GOT3 (cell line): ENCODE measurements at places on chromosomes 2 and 18.

DNA sequence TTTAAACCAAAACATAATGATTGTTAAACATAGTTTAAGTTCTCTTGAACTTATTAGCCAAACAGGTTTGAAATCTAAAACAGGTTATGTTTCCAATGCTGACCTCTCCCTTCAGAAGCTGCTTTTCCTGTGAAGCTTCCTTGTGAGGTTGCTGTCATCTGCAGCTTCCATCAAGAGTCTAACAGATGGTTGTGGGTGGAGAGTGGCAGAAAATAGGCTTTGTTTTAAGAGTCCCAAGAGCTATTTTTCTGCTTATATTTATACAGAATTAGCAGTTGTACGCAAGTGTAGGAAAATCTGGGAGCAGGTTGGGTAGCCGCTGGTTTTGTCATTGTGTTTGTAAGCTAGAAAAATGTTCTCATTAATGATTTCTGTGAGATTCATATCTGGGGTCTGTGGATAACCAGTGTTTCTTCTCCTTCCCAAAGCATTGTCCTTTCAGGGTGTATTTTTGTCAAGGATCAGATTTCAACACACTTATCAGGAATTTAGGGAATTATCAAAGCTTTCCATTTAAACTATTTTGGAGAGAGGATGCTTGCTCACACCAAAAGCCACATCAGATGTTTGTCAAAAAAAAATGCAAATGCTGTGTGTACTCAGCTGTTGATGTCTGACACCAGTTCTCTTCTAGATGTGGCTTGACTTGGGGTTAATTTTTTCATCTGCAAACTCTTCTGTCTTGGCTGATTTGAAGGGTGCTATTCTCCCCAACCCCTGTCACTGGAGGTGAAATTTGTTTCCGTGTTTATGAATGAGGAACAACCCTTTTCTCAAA, 78.1 kb upstream of the KIF5C start:
- no peak for DNase-seq

GRCh38 chr2:128092656-128093055, 1.7 kb downstream of the UGGT1 start:
- DNase-seq: no peak

DNA sequence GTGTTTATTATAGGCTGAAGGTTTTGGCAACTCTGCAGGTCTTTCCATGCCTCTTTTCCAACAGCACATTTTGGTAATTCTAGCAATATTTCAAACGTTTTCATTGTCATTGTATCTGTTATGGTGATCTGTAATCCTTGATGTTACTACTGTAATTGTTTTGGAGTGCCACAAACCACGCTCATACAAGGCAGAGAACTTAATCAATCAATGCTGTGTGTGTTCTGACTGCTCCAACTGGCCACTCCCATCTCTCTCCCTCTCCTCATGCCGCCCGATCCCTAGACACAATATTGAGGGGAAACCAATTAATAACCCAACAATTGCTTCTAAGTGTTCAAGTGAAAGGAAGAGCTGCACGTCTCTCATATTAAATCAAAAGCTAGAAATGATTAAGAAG, 32.9 kb downstream of the HDLBP start:
- no peak for DNase-seq

GRCh38 chr2:233094614-233095013, 34.5 kb downstream of the INPP5D start:
- no peak for DNase-seq

- DNase-seq: no peak
Measured at GRCh38 chr2:130286983-130287655, 55.6 kb upstream of the IMP4 start.

GRCh38 chr2:105411720-105412407, 13.0 kb upstream of the FHL2 start:
- DNase-seq: no peak

DNA sequence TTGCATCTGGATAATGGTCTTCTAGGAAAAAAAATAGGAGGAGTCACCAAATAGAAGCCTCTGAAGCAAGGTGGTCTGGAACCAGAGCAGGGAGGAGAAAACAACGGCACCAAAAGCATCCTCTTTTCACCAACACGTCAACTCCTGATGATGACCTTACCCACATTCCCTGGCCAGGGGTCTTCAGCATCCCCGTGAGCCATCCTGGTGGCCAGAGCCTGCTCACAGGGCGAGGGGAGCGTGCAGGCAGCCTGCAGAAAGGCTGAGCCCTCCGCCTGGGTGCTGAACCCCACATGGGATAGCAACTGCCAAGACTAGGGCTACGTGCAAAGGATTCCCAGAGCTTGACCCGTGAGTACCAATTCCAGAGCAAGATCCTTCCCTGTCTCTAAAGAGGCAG, 191.0 kb downstream of the NDUFA10 start:
- DNase-seq: no peak

- DNase-seq: no peak
Measured at GRCh38 chr2:86468162-86469033, 27.2 kb downstream of the KDM3A start.

DNA sequence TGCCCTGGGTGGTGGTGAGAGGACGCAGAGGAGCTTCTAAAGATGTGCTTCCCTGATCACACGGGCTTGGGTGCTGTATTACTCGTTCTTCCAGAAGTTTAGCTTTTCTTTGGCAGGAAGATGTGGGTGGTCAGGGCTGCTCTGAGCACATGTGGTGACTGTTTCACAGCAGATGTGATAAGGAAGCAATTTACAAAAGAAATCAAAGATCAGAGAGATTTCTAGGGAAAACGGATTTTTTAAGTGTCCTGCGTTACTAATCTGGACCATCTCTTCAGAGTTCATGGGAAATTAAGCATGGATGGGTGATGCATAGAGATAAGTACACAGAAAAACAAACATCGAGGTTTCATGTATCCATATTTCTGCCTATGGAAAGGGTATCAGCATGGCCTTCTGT, 99.4 kb downstream of the WDSUB1 start:
- no peak for DNase-seq

DNA sequence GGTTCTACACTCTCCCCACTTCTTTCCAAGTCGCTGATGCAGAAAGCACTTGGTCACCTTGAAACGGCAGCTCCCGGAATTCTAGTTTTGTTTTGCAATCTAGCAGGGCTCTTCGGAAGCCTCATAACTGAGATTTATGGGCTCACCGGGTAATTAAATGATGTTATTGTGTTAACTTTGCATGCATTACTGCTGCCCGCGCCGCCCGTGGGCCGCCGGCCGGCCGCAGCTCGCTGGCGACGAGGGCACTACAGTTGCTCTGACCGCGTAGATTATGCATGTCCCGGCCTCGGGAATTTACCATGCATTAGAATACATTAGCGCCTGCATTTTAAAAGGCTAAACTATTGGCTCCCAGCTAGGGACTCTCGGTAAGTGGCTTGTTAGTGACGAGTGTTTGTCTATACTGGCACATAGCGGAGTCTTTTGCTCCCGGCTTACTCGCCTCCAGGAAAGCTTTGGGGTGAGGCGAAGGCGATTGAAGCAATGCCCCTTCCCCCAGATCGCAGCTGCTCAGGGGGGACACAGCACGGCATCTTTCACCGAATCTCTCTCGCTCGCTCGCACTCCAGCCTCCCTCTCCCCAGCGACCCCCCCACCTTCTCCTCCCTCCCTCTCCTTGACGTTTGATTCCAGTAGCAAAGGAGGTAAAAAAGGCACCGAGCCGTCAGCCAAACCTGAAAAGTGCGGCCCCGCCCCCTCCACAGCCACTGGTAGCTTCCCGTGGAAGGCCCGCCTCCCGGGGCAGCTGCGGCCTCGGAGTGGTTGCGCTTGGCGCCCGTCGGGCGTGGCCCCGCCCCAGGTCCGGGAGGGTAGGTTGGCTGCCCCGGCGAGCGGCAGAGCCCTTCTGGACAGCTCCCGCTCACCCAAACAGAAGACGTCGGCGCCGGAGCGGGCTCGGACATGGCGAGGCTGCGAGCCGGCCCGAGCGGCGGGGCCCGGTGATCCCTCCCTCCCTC, at the start of gene ONECUT2:
Gene ONECUT2 (plus strand): TSS at position 839 of the 959 bp plus-strand sequence. CDS start 343 bp downstream, outside the sequence.
- DNase-seq: peak; percentile 9

- no peak for DNase-seq
Measured at GRCh38 chr2:145547620-145548019, 1027.7 kb upstream of the ZEB2 start.

GRCh38 chr2:59910166-59910565, 643.3 kb downstream of the BCL11A start:
- DNase-seq: no peak

- no peak for DNase-seq
Measured at GRCh38 chr2:205994344-205994743, 91.6 kb downstream of the INO80D start.

DNA sequence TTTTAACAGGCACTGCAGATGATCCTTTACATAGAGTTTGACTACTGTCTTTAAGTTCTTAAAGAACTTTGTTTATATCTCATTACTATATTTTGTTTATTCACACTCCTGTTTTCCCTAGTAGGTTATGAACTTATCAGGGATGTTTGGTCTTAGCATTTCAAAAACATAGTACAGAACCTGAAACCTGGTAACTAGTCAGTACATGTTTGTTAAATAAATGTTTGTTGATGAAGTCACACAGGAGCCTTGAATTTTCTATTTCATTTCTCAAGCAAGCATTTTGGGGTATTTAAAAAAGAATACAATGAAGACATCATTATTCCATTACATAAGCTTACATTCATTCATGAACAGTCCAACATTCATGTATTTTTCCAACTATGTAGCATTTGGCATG, 280.3 kb upstream of the ZSWIM2 start:
- no peak for DNase-seq

DNA sequence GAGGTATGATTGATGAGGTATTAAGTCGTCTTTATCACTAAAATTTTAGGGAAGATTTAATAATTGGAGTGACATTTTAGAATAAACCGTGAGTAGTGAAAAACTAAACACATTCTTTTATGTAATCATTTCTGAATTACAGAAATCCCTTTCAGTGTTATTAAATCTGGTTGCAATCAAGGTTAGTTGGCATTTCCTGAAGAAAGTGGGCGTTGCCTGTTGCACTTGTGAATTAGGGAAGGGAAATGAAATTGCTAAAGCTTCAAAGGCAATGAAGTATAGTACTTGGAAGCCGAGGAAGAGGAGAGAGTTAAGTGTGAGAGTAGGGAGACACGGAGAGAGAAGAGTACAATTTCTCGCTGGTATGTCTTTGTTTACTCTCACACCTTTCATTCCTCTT, 274.5 kb downstream of the SLC8A1 start:
- no peak for DNase-seq

DNA sequence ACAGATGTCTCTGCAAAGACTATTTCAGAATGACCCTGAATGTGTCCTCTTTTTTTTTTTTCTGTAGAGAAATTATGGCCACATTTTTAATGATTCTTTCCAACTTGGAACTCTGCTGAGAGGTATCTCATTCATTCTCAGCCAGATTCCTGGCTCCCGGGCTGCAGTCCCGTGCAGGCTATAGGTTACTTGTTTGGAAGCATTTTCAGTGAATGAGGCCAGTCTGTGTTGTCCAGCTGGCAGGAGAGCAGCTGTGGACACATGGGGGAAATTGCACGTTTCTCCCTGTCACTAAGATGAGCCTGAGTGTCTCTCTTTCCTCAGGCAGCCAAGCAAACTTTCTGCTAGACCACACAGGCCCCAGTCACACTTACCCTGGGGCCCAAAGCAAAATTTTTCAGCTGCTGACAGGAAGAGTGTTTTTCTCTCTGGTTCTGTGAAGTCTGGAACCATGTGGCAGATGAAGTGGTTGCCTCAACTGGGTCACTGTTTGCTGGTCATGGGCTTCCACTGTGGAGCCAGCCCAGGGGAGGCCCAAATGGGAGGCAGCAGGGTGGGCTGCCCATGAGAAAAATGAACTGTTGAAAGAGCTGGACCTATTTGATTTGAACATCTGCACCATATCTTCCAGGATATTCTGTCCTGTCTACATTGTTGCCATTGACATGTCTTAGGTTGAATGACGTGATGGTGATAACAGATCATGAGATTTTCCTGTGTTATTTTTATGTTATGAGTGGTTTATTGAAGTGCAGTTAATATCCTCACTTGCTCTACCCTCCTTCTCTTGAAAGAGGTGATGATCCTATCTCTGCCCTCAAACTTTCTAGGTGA, 431.2 kb downstream of the LPIN1 start:
- DNase-seq: no peak

DNA sequence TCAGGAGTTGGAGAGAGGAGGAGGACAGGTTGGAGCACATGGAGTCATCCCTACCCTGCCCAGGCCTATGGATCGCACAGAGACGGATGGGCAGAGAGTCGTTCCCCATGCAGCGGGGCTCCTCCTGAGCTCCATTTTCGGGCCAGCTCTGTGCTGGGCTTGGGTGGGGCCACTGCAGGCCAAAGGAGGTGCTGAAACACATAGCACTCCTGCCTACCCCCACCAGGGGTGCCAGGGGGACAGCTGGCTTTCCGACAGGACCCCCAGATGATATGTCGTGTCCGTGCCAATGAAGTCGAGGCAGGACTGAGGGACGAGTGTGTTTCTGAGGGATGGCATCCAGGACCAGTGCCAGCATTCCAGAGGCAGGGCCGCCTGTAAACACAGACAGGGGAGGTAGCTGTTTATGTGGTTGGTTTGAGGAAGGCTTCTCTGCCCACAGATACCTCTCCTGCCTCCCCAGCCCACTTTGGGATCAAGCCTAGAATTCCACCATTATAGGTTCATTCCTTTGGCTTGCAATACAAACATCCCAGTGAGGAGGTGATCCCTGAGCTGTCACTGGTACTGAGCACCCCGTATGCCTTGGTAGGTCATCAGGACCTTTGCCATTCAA, 116.6 kb downstream of the GLI2 start:
- no peak for DNase-seq

DNA sequence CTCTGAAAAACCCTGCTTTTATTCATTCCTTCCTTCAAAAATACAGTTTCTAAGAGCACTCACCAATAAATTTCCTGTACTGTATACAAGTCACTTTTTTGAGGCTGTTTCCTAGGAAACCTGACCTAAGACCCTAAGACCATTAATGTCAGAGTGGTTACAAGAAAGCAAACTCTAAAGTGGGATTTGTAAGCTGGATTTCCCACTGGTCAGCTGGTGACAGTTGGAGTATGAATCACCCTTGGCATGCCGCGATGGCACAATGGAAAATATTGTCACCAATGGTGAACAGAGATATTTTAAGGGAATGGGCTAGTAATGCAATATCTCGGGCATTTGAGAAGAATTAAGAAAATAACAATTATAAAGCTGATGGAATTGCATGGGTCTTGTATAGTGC, 101.9 kb downstream of the COL3A1 start:
- DNase-seq: no peak

- no peak for DNase-seq
Measured at GRCh38 chr18:13423352-13423751, 204.8 kb downstream of the LDLRAD4 start.

- DNase-seq: no peak
Measured at GRCh38 chr2:74373985-74374384, 6.1 kb downstream of the DCTN1 start.

GRCh38 chr18:22483407-22483806, 65.7 kb upstream of the CTAGE1 start:
- DNase-seq: no peak

GRCh38 chr2:195898505-195899191, 170.0 kb downstream of the DNAH7 start:
- DNase-seq: no peak

DNA sequence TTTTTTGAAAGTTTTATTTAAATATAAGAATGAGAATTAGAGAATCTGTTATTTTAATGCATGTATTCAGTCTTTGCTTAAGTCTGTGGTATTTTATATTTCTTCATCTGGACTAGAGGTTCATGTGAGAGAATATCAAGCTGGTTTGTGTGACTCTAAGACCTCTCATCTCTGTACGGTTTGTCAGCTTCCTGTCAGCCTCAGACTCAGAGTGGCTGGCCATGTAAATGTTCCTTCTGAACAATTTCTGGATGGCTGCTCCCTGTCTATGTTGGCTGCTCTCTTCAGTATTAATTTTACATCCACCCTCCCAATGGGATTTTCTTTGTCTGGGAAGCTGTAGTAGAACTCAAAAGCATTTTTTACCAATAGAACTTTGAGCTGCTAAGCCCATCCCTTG, 225.3 kb upstream of the THUMPD2 start:
- DNase-seq: no peak
